ENCODE measurements at places on chromosomes 3 and 15. TPM values are rescaled to one million over a fixed set of nuclear protein-coding genes. Genes with fewer than 3 reads are reported as not detected.

GRCh38 chr3:48478626-48479555 lies 25.1 kb downstream of the SHISA5 start:
- DNase-seq = no peak

DNA sequence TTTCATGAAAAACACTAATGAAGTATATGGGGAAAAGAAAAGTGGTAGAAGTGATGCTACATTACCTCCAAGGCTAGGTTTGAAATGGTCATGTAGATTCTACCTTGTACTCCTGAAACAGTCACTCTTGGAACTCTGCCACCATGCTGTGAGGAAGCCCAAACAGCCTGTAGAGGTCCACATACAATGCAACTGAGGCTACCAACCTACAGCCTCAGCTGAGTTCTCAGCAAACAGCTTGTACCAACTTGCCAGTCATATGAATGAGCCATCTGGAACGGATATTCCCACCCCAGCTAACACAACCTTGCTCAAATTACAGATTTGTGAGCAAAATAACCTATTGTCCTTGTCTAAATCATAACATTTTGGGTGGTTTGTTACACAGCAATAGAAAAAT lies 193.5 kb downstream of the ULK4 start:
- no peak for DNase-seq

The ITIH1 gene
- total RNA-seq = 14.1 TPM

The HCN4 gene
- total RNA-seq = 5.1 TPM

The PAQR5 gene
- total RNA-seq = 12.6 TPM

GRCh38 chr3:131444180-131444579 lies 58.6 kb downstream of the MRPL3 start:
- DNase-seq = no peak

DNA sequence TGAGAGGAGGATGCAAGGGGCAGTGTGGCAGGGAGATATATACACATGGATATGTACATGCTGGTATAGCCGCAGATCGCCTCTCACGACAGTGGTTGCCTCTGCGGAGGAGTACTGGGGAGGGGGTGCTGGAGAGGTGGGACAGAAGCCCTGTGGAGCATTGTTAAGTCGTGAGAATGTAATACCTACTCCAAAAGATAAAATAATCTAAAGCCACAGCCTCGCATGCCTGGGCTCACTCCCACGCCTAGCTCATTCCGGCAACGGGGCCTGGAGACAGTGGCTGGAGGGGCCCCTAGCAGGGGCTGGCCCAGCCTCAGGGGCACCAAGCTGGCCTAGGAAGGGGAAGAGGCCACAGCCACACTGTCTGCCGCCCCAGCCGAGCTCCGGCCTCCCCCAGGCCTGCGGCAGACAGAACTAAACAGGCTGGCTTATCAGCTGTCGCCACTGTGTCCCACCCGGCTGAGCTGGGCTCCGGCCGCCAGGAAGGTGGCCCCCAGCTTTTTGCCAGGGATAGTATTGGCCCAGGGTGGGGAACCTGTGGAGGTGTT lies 65.1 kb upstream of the LCTL start:
- no peak for DNase-seq

The C15orf39 gene
- total RNA-seq = 80.0 TPM

The PRR20G gene
- total RNA-seq = not detected

The AP3B2 gene
- 14.4 TPM for total RNA-seq

The ARPP21 gene
- not detected for total RNA-seq

The GOLGA8G gene
- total RNA-seq = not detected

DNA sequence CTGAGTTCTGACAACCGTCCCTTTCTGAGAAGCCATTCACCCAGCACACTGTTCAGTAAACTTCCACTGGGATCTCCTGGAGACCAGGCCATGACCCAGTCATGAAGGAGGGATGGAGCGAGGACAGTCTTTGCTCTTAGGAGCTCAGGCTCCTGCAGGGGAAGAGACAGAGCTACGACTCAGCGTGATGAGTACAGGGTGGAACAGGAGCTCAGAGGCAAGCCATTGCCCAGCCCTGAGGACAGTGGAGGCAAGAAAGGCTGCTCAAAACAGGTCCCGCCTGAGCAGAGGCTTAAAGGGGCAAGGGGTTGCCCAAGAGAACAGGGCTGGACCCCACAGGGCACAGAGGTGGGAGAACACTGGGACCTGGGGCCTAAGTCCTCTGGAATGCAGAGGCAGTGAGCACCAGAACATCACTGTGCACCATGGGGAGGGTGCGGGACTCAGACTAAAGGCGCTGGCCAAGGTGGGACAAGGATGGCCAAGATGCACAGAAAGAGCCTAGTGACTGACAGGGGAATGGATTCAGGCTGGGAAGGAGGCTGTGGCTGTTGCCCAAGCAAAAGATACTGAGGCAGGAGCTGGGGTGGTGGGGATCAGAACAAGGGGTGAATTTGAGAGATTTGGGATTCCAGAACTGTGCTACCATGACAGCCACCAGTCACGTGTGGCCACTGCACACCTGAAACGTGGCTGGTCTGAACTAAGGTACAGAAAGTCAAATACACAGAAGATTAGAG lies 25.8 kb downstream of the TMEM43 start:
- DNase-seq = no peak

DNA sequence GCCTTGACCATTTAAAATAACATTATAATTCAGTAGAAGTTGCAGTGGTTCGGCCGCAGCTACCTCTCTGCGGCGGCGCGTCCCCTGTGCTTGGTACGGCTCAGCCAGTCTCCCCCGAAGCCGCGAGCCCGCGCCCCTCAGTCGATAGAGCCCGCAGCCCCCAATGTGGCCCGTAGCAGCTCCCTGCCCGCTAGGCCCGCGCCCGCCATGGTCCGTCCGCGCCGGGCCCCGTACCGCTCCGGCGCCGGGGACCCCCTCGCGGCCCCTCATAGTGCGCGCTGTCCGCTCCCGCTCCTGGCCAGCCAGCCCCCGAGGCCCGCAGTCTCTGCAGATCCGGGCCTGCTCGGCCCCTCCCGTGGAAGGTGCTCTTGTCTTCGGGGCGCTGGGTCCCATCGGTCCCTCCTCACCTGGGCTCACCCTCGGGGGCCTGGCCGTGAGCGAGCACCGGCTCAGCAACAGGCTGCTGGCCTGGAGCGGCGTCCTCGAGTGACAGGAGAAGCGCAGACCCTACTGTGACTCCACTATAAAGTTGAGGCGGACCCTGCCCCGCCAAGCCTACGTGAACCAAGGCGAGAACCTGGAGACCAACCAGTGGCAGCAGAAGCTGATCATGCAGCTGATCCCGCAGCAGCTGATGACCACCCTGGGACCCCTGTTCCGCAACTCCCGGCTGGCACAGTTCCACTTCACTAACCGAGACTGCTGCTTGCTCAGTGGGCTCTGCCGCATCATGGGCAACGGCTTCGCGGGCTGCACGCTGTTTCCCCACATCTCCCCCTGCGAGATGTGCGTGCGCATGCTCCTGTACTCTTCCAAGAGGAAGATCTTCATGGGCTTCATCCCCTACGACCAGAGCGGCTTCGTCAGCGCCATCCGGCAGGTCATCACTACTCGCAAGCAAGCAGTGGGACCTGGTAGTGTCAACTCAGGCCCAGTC lies 21.8 kb upstream of the GPR156 start:
- DNase-seq = no peak

The SMCO1 gene
- not detected for total RNA-seq

GRCh38 chr3:127722091-127722784 lies 49.5 kb downstream of the ABTB1 start:
- DNase-seq = no peak

The SLC2A2 gene
- 1.5 TPM for total RNA-seq

DNA sequence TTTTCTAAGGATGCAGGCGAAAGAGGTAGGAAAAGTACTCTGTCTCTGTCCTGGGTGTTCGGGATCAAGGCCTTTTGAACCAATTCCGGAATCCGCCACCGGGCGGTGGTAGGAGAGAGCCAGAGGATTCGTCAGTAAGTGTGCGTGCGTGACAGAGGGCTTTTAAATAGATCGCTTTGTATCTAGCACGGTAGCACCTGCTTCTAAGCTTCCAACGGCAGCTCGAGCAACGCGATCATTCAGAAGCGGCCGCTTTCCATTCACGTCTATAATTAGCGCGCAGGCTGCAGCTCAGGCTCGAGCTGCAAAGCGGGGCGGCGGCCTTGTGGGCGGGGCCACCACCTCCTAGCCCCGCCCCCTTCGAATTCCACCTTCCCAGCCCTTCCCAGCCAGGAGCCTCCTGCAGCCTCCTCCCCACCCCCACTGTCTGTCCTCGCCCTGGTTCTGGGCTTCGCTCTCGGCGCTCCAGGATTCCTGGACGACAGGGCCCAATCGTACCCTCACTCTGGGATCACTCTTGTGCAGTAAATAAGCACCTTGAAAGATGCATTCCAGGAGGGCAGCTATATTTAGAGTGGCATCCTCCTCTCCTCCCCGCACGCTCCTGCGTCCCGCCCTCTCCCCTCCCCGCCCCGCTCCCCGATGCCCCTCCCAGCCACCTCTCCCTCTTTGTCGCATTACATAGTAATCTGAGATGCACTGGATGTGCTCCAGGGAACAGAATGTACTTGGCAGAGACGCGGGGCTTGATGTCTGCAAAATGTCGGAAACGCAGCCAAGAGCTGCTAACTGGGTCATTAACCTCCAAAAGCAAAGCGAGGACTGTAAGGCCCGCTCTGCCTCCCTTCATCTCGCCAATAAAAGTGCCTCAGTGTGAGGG lies 224.1 kb upstream of the TPRG1 start:
- peak; percentile 67 for DNase-seq

DNA sequence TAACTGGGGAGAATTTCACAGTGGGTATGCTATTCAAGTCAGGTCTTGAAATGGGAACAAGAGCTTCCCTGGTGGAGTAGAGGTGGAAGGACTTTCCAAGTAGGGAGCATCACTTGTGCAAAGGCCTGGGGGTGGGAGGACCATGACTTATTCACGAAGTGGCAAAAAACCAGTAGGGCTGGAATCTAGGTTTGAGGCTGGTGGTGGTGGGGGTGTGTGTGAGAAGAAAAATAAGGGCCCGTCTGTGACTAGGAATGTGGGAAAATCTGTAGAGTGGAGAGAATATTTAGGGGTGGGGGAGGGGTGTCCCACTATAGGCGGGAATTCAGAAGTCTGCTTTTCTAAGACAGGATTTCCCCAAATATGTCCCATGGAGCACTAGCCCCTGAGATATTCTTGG lies 271.9 kb upstream of the TBL1XR1 start:
- DNase-seq = no peak

The GRM2 gene
- total RNA-seq = 0.82 TPM

DNA sequence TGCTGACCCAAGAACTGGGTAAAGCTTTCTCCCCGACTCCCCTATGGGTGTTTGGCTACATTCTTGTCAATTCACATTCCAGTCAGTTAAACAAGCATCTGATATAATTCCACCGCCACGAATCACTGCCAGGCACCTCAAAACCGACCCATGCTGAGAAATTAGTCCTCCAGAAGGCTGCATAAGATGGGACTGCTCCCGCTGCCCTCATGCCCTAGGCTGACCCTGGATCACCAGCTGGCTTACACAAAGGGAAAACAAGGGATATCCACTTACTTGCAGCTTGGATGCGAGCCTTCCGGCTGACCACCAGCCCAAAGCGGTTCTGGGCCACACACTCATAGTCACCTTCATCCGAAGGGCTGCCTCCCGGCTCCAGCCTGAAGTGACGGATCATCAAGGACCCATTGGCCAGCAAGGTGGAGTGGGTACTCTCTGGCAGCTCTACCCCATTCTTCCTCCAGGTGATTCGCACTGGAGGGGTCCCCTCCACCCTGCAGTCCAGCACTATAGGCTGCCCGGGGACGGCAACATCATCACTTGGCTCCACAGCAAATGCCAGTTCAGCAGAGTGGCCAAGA lies 2.9 kb downstream of the IGDCC3 start:
- no peak for DNase-seq

The LRRC31 gene
- 0.67 TPM for total RNA-seq

DNA sequence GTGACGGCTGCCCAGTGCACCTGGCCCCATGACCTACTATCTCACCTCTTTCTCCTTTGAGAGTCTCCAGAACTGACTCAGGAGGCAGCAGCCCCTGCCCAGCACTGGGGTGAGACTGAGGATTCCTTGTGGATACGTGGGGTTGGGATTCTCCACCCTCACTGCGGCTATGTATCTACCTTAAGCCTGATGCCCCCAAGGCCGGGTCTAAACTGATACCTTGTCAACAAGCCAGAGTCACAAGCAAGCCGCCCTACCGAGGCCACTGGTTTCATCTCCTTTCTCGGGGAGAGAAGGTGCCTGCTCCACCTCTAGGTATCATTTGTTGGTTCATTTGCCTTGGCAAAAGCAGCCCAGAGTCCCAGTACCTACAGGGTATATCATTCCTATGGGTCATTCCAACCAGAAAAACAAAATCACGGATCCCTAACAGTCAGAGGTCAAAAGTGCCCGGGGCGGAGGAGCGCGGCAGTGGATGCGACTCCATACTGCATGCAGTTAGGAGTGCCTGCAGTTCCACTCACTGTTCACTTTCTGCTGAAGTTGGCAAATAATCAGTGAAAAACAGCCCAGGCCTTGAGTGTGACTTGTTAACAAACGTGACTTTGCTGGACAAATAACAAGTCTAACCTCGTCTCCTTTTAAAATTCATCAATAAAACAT lies 47.5 kb downstream of the ABTB1 start:
- DNase-seq = no peak

The C3orf22 gene
- 0.44 TPM for total RNA-seq

DNA sequence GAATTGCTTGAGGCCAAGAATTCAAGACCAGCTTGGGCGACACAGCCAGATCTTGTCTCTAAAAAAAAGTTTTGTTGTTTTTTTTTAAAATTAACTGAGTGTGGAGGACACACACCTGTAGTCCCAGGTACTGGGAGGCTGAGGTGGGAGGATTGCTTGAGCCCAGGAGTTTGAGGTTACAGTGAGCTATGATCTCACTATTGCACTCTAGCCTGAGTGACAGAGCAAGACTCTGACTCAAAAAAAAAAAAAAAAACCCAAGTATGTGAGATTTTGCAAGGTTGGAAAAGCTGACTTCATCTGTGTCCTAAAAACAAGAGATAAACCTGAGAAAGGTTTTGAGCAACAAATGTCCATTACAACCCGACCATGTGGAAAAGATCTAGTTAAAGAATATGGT lies 5.4 kb upstream of the TOPBP1 start:
- DNase-seq = no peak

GRCh38 chr3:64686446-64686908 lies 1.3 kb downstream of the ADAMTS9 start:
- DNase-seq = peak; percentile 13

- no peak for DNase-seq
These were observed 57.7 kb downstream of the IQSEC1 start for GRCh38 chr3:13015286-13016082.

DNA sequence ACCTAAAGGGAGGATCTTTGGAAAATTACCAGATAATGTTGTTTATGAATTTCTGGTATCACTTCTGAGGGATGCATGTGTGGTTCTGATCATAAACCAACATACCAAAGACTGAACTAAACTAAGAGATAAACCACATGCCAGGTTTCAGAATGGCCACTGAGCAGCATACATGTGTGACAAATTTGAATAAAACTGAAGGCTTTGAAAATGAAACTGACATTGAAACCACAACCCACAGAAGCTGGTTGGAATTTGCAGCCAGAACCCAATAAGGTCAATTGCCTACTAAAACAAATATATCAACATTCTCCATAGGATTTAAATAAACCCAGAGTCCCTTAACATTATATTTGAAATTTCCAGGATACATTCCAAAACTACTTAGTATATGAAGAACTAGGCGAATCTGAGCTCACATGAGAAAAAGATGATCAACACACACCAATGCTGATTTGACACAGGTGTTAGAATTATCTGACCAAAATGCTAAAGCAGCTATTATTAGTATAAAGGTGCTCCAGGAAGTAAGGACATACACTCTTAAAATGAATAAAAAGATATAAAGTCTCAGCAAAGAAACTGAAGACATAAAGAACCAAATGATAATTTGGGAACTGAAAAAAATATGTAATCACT lies 125.0 kb downstream of the ZNF280D start:
- DNase-seq = no peak

Data from progenitor cell of endocrine pancreas (in vitro differentiated cells).